ENCODE measurements at places on chromosomes 7 and 10.

DNA sequence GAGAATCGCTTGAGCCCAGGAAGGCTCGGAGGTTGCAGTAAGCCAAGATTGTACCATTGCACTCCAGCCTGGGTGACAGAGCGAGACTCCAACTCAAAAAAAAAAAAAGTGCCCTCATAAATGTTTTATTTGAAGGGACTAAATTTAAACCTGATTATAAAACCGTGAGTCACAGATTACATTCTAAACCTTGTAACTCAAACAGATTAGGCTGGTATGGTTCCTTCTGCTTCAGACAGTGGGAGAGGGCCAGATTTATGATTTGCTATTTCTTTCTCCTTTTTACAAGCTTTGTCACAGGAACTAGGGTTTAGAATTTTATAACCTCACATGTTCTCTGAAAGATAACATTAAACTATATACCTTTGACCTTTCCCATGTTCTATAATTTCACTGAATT lies 801.2 kb upstream of the ZWINT start:
- DNase-seq = no peak

- no peak for DNase-seq
Measured at GRCh38 chr7:8480527-8480926, 47.1 kb downstream of the NXPH1 start.

DNA sequence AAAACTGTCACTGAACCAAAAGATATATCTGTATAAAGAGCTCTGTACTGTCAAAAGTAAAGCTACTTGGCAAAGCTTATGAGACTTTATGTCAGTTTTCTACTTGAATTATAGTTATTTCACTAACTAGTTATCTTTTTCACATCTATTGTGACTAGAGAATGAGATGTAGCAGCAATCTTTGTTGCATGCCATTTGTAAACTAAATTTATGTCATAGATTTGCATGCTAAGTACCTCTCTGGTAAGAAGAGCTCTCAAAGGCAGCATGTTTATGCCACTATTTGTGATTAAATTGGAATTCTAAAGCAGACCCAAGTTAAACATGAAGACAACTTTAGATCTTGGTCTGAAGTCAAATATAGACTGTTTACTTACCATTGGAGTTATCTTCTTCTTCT lies 300.6 kb downstream of the CNTNAP2 start:
- no peak for DNase-seq

GRCh38 chr10:28986856-28987255 lies 302.0 kb upstream of the LYZL1 start:
- no peak for DNase-seq

- no peak for DNase-seq
Measured at GRCh38 chr10:6591668-6592067, 11.6 kb upstream of the PRKCQ start.

- DNase-seq = no peak
Measured at GRCh38 chr7:8305104-8305503, 43.1 kb upstream of the ICA1 start.

- no peak for DNase-seq
Measured at GRCh38 chr10:5106553-5106952, 12.3 kb downstream of the AKR1C3 start.

DNA sequence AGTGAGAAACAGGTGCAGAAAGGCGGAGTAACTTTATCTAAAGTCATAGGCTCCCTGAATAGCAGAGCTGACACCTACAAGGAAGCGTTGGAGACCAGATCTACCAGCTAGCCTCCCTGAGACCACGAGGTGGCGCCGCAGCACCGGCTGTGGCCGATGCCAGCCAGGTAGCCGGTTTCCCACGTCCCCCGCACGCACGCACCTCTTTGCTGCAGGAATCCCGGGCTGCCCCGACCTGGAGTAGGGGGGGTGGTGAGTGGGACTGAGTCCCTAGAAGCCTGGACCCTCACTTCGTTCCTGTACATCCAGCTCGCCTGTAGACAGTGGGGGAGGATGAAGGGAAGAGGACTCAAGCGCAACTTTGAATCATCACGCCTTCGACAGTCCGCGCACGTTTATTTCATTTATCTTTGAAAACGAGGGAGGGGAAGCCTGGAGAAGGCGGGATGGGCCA lies 3.7 kb downstream of the ELOVL3 start:
- peak; percentile 79 for DNase-seq

GRCh38 chr7:136618818-136619217 lies 249.6 kb upstream of the CHRM2 start:
- no peak for DNase-seq

DNA sequence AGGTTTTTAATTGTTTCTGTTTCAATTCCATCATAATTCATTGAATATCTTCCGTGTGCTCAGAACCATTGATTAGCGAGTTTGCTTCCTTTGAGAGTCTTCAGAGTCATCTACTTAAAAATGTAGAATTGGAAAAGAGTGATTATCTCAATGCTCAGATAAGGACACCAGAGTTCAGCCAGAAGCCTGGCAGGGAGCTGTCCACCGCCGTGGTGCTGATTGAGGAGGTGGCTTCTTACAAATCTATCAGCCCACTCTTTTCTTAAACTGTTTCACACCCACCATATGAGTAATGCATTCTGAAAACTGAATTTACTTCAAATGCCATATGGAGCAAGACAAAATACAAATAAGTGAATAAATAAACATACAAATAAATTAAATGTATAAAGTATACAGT lies 79.3 kb downstream of the INSYN2A start:
- DNase-seq = no peak

DNA sequence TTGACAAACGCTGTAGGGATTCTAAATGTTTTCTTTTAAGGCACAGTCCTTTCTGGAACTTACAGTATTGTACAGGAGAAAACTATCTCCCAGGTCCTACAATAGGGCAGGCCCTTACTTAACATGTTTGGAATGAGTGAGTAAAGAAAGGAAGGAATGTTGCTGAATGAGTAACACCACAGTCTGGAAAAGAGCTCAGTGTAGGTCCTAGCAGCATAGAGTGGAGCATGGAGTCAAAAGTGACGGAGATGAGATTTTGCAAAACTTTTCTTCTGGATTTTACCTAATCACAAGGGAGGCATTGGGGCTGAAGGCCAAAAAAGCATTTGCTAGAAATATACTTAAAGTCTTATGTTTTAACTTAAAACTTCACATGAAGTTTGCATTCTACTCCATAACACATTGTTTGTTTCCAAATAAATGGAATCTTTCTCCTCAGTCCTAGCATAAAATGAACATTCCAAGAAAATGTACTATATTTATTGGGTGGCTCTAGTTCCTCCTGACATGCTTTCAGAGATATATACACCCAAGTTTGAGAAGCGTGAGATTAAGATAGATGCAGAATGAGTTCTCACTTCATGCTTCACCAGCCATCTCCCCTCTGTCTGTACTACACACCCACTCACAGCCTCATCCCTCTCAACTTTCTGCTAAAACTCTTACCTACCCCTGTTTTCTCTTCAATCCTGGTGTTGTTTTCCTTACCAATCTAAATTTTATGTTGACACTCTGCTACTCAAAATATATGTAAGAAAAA lies 20.2 kb upstream of the ADD3 start:
- no peak for DNase-seq

GRCh38 chr7:90022213-90022612 lies 132.1 kb upstream of the STEAP1 start:
- no peak for DNase-seq

DNA sequence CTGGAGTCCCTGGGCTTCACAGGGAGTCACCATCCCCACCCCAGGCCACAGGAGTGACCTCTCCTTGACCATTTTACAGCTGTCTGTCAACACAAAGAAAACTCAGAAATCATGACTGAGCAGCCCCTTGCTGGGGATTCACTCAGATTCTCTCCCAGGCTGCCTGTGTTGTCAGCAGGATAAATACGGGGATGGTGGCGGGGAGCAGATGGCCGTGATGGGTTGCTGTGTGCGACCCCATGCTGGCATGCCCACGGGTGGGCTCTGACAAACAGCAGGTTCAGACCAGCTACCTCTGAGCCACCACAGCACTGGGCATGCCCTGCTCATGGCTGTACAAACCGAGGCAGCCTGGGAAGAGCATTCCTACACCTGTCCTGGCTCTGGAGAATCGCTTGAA lies 136.1 kb downstream of the SLIT1 start:
- no peak for DNase-seq

DNA sequence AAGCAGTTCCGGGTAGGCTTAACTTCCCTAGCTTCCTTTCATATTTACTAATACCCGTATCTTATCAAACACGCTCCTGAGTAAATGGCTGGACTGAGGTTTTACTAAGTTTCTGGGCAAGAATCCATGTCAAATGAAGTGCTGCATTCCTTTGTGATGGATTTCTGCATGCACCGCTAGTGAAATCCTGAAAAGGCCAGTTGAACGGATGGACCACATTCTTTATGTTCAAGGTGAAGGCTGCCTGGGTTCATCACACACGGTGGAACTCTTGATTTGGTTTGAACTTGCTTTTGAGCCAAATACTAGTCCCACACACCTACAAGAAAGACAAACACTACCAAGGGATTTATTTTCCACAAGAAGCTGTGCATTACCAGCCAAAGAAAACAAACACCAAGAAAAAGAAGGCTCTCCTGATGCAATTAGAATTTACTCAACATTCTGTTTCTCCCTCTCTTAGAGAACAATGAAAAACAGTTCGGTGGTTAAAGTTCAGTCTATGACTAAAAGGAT lies 255.0 kb upstream of the SEMA3C start:
- no peak for DNase-seq

DNA sequence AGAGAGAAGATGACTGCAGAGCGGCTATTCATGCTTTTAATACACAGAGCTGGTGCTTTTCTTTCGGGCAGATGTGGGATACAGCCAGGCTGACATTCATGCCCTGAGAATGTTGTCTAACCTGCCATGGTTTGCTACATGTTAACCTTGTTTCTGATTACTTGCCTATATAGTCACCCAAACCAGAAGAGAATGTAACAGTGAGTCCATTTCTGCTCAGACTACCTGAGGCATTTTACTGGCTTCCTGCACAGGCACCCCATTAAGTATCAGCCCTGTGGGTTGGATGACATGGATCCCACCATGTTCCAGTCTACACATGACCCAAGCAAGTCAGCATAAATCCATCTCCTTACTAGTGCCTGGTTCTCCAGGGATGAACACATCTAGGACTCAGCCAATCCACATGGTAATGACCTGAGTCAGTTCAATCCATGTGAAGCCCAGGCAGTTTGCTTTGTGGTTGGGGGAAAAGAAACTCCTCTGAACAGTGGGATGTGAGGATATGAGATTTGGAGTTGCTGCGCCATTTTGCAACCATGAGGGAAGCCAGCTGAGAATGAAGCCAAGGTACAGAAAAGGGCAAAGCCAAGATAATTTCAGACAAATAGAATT lies 55.7 kb upstream of the MKX start:
- no peak for DNase-seq

- DNase-seq = no peak
Measured at GRCh38 chr10:43195557-43195956, 57.3 kb downstream of the CSGALNACT2 start.

DNA sequence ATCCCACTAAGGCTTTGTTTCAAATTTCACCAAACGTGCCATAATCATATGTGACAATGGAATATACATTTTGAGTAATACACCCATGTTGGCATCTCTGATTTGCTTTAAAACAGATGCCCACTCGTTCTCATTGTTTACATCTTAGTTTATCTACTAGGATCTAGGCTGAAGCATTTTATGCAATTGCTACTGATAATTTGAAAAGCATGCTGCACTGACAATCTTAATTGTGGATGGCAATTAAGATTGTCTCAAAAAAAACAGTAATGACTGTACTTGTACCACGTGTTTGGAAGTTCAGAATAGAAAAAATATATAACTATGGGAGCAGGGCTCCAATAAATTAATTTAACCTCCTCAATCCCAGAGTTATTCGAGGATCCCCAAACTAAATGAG lies 136.8 kb downstream of the CRPPA start:
- DNase-seq = no peak

DNA sequence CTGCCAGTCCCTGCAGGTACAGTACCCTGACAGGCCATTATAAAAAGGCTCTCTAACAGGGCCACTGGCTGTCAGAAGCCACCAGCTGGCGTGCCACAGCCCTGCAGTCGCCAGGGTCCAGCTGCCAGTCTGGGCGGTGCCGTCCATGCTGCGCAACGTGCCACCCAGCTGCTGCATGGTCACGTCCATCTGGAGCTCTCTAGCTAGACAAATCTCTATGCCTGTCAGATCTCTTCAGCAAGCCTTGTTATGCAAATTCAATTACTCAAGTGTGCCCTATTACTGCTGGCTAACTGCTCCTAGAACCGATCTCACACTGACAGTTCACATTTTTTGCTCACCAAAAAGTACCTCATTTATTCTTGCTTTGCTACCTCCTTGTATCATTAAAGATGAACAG lies 75.9 kb downstream of the HIBADH start:
- peak; percentile 43 for DNase-seq

DNA sequence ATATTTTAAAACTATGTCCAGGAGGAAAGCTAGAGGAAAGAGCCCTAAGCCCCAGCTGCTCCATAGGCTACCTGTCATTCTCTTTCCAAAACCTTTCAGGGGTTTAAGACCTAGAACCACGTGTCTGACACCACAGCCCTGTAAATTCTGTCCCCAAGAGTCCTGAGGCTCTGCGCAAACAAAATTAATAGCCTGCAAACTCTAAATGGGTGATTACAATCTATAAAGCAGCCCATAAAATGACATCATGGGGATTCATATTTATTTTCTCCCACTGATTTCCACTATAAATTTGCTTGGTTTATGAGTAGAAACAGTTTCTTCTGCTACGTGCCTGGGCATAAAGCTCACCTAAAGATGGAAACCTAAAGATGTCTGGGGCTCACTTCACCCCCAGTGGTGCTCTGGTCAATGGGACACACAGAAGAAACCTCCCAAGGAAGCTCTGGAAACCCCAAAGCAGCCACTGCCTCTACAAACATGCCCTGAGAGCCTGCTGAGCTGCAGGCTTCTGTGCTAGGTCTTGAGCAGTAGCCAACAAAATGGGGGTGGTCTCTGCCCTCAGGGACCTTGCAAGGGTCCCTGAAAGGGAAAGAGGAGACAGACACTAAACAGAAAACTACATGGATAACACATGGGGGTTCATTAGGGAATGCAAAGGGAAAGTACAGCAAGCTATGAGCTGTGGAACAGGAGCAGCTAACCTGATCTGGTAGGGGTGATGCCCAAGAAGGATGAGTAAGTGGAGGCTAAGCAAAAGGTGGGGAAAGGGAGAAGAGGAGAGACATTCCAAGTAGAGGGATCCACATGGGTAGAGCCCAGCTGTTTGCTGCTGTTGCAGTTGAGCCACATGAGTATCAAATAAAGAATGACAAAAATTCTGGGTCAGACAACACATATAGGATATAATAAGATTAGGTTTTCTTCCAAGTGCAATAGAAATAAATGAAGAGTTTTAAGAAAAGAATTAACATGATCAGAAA lies 331.7 kb downstream of the KCNMA1 start:
- DNase-seq = no peak

Measured in NCI-H1436 (cell line).